ENCODE measurements at places on chromosomes 16 and 17. TPM values are rescaled to one million over a fixed set of nuclear protein-coding genes. Genes with fewer than 3 reads are reported as not detected.

Gene ITGAX
- total RNA-seq, result not detected

Gene RPGRIP1L
- 23.4 TPM for total RNA-seq

Gene CACNG1
- not detected for total RNA-seq

Gene PRRT2
- total RNA-seq, result 4.4 TPM

Gene CXCL16
- 0.37 TPM for total RNA-seq

Gene PSKH1
- 27.6 TPM for total RNA-seq

Gene SOX15
- total RNA-seq, result 0.30 TPM

Gene ABCA6
- 4.5 TPM for total RNA-seq

Gene GCGR
- not detected for total RNA-seq

Gene RPL26
- total RNA-seq, result 1,578 TPM

Gene ZG16B
- total RNA-seq, result not detected

Gene MT2A
- total RNA-seq, result 205 TPM

Gene ATP2A3
- 14.6 TPM for total RNA-seq

Gene FBXL20
- 14.2 TPM for total RNA-seq

Gene GGNBP2
- 69.7 TPM for total RNA-seq

Gene LUC7L3
- total RNA-seq, result 26.8 TPM
